ENCODE measurements at places on chromosomes 13 and 19.
A peak's percentile ranks its signal among the peaks of the same experiment; 100 is the strongest.

- no peak for DNase-seq
Observed at GRCh38 chr13:28743020-28743419, 24.2 kb upstream of the SLC46A3 start.

- no peak for DNase-seq
Observed at GRCh38 chr13:99085139-99085807, 107.4 kb upstream of the DOCK9 start.

GRCh38 chr19:17260842-17261325 lies 3.7 kb downstream of the USHBP1 start:
- peak; percentile 85 for DNase-seq

GRCh38 chr13:97205465-97205864 lies 16.7 kb upstream of the MBNL2 start:
- peak; percentile 62 for DNase-seq

- no peak for DNase-seq
Observed at GRCh38 chr19:54275951-54276350, 5.0 kb downstream of the LILRB2 start.

DNA sequence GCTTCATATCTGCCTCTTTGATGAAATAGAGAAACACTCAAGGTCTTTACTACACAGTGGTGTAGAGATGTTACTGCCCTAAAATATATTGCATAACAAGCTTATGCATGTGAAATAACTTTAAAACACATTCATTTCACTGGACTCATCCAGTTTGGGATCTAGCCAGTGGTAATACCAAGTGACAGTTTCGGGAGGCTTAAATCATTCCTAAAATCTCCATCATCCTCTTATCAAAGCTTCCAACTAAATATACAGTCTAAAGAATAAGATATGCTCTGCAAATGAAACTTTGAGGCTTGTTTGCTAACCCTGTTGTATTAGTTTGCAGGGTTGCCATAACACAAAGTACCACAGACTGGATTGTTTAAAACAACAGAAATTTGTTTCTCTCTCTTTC lies 52.8 kb downstream of the THSD1 start:
- DNase-seq, result no peak

Measured in SK-N-DZ (cell line).